Esophagus mucosa (tissue), 1 donor: ENCODE measurements at places on chromosomes 2 and 18. TPM values are rescaled to one million over a fixed set of nuclear protein-coding genes. Genes with fewer than 3 reads are reported as not detected.

Gene SLC25A12
- total RNA-seq = 12.2 TPM

Gene GALNT5
- 3.8 TPM for total RNA-seq

Gene NAT8
- not detected for total RNA-seq

Gene SKA1
- 7.0 TPM for total RNA-seq

Gene ZDBF2
- 5.6 TPM for total RNA-seq

Gene HRH4
- total RNA-seq = 0.28 TPM

Gene ANKRD36C
- 9.6 TPM for total RNA-seq

Gene MERTK
- 5.4 TPM for total RNA-seq

Gene MARCHF4
- not detected for total RNA-seq

Gene DNAJC5G
- total RNA-seq = not detected

Gene CTDP1
- total RNA-seq = 10.7 TPM

Gene CXCR1
- total RNA-seq = 0.72 TPM

Gene ZSWIM2
- total RNA-seq = not detected

DNA sequence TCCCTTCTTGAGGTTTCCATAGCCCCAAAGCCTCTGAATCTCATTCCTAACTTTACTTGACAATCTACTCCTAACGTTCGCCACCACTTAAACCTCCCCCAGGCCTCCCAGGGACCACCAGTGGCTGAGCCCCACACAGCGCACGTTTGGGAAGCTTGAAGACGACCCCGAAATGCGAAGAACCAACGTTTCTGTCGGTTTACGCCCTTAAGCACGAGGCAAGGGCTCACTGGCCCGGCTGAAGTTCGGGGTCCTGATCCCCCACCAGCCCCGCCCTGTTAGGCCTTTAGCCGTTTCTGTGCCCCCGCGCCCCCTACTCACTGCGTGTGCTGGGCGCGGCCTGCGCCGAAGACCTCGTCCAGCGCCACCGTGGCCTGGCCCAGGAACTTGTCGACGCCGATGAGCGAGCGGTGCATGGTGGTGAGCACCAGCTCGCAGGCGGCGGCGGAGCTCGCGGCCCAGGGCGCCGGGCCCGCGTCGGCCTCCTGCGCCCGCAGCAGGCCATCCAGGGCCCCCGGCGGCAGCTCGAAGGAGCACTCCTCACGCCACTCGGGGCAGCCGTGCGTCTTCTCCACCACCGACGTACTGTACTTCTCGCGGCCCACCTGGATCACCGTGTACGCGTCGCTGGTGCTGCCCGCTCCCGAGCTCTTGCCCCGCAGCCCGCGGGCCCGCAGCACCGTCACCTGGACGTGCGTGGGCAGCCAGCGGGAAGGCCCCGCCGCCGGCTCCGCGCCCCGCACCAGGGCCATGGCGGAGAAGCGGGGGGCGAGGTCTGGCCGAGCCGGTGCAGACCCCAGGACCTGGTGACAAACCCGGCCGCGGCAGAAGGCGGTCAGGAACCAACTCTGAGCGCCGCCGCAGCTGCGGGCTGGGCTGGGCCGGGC lies 479 bp downstream of the RAB11FIP5 start:
- ATAC-seq = peak; percentile 40

- ATAC-seq = no peak
These were observed 85.3 kb downstream of the FTCDNL1 start for GRCh38 chr2:199765646-199766045.

- ATAC-seq = no peak
These were observed 135.1 kb upstream of the EPB41L3 start for GRCh38 chr18:5678779-5679406.

- no peak for ATAC-seq
These were observed 56.2 kb downstream of the EMILIN2 start for GRCh38 chr18:2903006-2903405.

GRCh38 chr2:40287195-40287594 lies 164.7 kb downstream of the SLC8A1 start:
- ATAC-seq = peak; percentile 33

- ATAC-seq = no peak
These were observed 341.9 kb upstream of the PIK3C3 start for GRCh38 chr18:41613003-41613609.

- no peak for ATAC-seq
These were observed 210.7 kb downstream of the ARL4C start for GRCh38 chr2:234286118-234286598.

DNA sequence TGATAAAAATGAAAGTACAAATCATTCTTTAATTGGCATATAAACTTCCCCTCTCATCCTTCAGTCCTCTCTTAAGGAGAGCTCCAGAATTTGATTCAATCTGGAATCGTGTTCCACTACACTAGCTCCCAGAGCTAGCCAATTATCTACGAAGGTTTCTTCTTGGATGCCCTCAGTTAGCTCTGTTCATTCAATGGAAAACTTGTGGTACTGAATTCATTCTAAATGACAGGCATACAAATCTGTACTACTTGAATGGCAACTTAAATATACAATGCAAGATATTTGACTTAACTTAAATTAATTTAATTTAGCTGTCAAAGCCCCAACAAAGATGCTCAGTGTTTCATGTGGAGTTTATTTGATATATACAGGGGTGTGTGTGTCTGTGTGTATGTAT lies 1474.2 kb upstream of the CELF4 start:
- ATAC-seq = no peak

DNA sequence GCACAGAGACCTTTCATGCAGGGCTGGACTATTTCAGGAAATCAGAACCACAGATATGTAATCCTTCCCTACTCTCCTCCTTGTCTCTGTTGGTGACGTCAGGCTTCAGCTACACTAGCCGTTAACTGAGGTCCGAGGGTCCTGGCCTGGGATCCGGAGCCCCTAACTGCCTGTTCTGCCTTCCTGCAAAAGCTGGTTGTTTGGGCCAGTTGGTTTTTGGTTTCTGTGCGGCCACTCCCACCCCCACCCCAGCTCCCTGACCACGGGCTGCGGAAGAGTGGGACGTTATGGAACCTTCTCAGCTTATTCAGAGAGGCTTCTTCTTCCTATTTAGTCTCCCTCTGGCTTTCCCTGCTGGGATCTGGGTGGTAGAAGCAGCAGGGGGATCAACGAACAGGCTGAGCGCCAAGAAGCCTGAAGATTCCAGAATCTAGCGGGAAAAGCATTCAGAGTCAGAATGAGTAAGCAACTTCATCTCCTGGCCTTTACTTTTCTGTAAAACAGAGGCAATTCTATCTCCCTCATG lies 49.3 kb upstream of the ROCK2 start:
- no peak for ATAC-seq

DNA sequence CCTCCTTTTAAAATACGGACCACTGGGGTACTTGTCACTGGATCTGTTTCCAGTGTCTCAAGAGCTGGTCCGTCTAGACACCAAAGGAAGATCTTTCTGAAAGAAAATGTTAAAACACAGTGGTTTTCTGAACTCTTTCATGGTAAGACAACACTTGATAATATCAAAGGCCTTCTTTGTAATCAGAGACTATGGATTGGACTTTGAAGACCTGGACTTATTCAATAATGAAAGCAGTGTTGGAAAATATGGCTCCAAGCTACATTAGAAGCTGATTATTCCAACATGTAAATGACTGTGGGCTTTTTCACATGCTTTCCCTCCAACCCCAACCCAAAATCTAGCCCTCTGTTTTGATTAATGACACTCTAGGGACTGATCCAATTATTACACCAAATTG lies 329.4 kb upstream of the LYPD1 start:
- ATAC-seq = no peak

GRCh38 chr2:43161650-43162510 lies 64.5 kb downstream of the ZFP36L2 start:
- no peak for ATAC-seq

DNA sequence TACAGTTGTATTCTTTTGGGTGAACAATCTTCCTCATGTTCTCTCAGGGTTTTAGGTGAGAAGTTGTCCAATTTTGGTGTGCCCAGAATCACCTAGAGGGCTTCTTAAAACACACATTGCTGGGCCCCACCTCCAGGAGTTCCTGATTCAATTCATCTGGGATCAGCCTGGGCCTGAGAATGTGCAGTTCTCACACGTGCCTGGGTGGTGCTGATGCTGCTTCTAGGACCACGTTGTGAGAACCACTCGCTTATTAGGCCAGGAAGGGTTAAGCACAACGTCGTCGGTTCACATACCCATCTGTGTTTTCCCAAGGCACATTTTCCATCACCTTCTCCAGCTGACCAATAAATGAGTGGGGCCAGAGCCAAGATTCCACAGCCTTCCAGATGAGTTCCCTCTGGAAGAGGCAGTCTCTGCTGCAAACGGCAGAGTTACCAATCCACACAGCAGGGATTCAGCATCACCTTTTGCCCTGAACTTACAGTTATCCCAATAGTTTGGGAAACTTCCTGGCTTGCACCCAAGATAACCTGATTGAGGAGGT lies 277.7 kb upstream of the HNRNPA3 start:
- no peak for ATAC-seq

DNA sequence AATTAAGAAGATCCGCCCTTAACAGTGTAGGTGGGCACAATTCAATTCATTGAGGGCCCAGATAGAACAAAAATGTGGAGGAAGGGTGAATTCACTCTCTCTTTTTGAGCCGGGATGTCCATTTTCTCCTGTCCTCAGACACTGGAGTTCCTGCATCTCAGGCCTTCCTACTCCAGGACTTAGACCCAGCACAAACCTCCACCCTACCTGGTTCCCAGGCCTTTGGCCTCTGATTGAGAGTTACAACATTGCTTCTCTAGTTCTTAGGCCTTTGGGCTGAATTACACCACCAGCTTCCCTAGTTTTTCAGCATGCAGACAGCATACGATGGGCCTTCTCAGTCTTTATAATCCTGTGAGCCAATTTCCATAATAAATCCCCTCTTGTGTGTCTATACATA lies 87.8 kb upstream of the TMEM17 start:
- no peak for ATAC-seq

DNA sequence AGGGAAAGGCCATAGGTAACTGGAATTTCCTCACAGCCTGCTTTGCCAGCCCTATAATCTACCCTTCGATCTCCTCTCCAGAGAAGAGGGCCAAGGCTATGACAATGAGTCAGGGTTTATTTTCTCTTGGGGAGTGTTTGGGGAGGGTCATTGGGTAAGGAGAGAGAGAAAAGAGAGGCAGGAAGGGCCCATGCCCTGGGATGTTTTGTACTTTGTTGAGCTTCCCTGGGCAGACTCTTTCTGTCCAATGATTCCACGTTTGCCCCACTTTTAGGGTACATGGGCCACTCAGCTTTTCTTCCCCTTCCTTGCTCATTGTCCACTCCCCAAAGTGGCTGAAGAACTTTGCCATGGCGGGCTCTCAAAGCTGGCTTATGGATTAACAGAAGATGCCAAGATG lies 224.2 kb downstream of the ALK start:
- ATAC-seq = no peak

- ATAC-seq = no peak
These were observed 144.1 kb downstream of the FHOD3 start for GRCh38 chr18:36441426-36442240.

- ATAC-seq = peak; percentile 58
These were observed 578.7 kb downstream of the ADCYAP1 start for GRCh38 chr18:1483385-1483784.
